ENCODE measurements at places on chromosomes 2 and 18.

- no peak for DNase-seq
Observed at GRCh38 chr2:238130111-238130695, 8.3 kb upstream of the KLHL30 start.

- no peak for DNase-seq
Observed at GRCh38 chr18:25516747-25517498, 165.0 kb upstream of the ZNF521 start.

- DNase-seq, result no peak
Observed at GRCh38 chr2:200843993-200844948, 20.2 kb downstream of the CLK1 start.

GRCh38 chr18:916562-916961 lies 11.9 kb downstream of the ADCYAP1 start:
- no peak for DNase-seq

- DNase-seq, result no peak
Observed at GRCh38 chr2:23286758-23287704, 97.9 kb upstream of the KLHL29 start.

Measured in stimulated activated CD4-positive, alpha-beta T cell treated with anti-CD3 and anti-CD28 coated beads, Interleukin-1b, Interleukin-23, amount 100 ng/mL, for 1 hour (primary cell).